ENCODE measurements at places on chromosomes 2 and 18.

DNA sequence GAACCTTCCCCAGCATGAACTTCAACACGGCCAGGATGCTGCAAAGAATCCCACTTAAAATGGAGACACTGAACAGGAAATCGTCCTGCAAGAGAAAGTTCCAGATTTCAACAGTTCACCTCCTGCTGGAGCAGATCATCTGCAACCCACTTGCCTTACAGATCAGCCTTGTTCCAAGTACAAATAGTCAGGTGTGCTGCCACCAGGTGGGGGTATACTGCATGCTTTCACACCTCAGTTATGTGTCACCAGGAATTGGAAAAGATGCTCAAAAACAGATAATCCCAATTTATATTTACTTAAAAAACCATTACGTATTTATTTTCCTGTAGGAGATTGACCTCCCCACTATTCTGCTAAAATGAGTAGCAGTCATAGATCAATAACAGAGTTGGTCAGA lies 212.3 kb downstream of the MGAT5 start:
- no peak for DNase-seq

DNA sequence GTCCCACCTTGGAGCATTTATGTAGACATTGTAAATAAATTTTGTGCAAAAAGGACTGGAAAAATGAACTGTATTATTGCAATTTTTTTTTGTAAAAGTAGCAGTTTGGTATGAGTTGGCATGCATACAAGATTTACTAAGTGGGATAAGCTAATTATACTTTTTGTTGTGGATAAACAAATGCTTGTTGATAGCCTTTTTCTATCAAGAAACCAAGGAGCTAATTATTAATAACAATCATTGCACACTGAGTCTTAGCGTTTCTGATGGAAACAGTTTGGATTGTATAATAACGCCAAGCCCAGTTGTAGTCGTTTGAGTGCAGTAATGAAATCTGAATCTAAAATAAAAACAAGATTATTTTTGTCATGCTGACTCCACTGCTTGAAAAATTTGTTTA lies 137.5 kb downstream of the MEIS1 start:
- DNase-seq, result no peak

DNA sequence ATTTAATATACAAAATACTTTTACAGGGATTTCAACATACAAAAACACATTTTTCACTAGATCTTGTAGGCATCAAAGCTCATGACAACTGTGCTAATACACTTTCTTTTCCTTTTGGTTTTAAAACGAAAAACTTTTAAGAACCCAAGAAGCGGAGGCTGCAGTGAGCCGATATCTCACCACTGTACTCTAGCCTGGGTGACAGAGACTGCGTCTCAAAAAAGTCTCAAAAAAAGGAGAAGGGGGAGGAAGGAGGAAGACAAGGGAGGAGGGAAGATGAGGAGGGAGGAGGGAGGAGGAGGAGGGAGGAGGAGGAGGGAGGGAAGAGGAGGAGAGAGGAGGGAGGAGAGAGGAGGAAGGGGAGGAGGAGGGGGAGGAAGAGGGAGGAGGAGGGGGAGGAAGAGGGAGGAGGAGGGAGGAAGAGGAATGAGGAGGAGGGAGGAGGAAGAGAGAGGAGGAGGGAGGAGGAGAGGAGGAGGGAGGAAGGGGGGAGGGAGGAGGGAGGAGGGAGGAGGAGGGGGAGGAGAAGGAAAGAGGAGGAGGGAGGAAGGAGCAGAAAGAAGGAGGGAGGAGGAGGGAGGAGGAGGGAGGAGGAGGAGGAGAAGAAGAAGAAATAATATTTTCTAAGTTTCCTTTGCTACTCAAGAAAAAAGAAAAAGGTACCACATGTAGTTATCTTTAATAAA lies 13.8 kb downstream of the ROCK2 start:
- DNase-seq, result no peak

DNA sequence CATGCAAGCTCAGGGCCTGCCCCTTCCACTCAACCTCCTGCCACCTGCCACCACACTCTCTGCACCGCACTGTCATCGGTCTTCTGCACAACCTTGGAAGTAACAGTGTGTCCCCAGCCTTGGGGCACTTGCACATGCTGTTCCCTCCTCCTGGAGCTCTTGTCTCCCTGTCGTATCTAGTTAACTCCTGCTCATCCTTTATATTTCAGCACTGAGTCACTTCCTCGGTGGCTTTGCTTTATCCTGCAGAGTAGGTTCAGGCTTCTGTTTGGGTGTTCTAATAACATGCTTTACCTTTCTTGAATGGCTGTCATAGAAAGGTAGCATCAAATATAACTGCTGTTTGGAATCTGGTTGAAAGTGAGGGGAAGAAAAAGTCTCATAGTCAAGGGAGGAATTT lies 25.3 kb downstream of the PAX8 start:
- no peak for DNase-seq

- no peak for DNase-seq
Measured at GRCh38 chr2:9092383-9093282, 89.1 kb upstream of the MBOAT2 start.

DNA sequence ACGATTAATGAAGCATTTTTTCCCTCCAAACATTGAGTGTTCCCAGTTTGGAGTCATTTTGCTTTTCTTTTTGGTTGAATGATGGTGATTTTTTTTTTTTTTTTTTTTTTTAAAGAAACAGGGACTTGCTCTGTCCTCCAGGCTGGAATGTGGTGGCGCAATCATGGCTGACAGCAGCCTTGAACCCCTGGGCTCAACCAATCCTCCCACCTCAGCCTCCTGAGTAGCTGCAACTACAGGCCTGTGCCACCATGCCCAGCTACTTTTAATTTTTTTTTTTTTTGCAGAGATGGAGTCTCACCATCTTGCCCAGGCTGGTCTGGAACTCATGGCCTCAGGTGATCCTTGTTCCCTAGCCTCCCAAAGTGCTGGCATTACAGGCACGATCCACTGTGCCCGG lies 46.2 kb downstream of the IMPA2 start:
- no peak for DNase-seq

Data from left lobe of liver (tissue), 2 donors.